ENCODE measurements at places on chromosomes 3 and 15.

GRCh38 chr15:29470311-29470710 is 200.7 kb upstream of the NSMCE3 start:
- no peak for DNase-seq

DNA sequence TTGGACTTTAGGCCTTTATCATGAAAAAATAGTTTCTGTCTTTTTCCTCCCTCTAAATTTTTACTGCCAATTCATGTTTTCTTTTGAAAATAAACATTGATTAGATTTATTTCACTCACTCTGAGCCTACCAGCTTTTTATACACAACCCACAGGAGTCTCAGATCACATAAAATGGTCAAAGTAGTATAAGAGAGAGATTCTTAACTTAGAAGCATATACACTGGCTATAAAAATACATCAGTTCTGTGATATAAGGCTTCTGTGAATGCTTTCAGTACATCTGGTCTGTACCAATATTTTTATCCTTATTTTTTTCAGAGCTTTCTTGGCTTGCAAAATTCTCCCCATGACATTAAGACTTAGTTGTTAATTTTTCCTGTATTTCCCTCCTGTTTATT is 117.0 kb upstream of the PTX3 start:
- no peak for DNase-seq

- DNase-seq: no peak
These were observed 262.4 kb downstream of the NLGN1 start for GRCh38 chr3:173659972-173660371.

GRCh38 chr3:101635954-101636798 is 40.8 kb downstream of the ZBTB11 start:
- DNase-seq: peak; percentile 71

DNA sequence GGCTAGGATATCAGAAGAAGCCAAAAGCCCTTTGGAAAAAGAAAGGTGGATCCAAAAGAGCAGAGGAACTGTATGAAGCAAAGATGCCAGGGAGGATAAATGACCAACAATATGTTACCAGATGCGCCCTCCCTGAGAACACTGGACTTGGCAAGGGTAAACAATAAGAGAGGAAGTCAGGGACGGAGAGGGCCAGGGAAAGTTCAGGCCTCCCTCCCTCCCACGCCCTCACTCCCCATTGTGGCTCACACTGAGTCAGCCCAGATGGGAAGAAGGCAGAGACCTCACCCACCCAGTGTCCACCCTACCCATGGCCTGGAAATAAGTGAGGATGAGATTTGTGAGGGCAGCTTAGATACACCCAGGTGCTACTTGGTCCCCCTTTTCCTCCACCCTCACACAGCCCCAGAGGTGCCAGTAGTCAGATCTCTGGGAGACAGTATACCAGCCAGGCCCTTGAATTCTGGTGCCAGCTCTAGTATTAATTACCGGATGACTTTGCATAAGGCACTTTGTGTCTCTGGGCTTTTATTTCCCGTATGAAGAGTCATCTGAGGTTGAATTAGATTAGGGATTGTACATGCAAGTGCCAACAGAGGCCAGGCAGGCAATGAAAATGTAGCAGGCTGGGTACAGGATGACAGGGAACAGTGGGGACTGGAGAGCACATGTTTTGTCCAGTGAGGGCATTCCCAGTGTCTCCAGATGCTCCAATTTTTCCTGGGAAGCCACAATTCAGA is 35.1 kb upstream of the FRMD4B start:
- DNase-seq: no peak

All from stimulated activated naive CD8-positive, alpha-beta T cell treated with anti-CD3 and anti-CD28 coated beads, Interleukin-15, amount 100 ng/mL, for 72 hours (primary cell).